ENCODE measurements at places on chromosomes 5 and 9. TPM values are rescaled to one million over a fixed set of nuclear protein-coding genes. Genes with fewer than 3 reads are reported as not detected.

- no peaks in the 10 kb centered on the region for H3K36me3 ChIP-seq
- DNase-seq: no peak
- no peak overlapping the region for H3K27ac ChIP-seq
- peaks cover 11% of the 10 kb centered on the region for H3K4me1 ChIP-seq
These were observed 17.0 kb downstream of the PLPP7 start for GRCh38 chr9:131306397-131307004.

PCDHGB1 gene
- total RNA-seq: not detected

MBLAC2 gene
- total RNA-seq: 4.9 TPM

- peaks cover 52% of the 10 kb centered on the region for H3K4me1 ChIP-seq
- DNase-seq: no peak
- peak overlapping the region; percentile 94 for H3K4me3 ChIP-seq
These were observed 1.3 kb downstream of the MED10 start for GRCh38 chr5:6376974-6377520.

DNA sequence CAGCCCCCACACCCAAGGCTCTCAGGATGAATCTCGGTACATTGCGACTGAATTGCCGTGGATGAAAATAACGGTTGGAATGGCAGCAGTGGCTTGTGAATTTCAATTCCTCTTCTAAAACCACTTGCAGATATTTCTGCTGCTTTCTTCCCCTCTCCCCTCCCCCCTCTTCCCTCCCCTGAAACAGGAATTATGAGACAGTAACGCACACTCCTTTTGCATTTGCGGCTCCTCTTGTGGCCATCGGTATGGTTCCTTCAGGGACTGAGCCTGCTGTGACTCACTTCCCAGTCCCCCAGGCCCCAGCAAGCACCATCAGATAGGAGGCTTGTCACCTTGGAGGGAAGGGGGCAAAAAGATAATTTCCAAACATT, 9.7 kb downstream of the DCANP1 start:
- H3K27me3 ChIP-seq: peaks cover 11% of the 10 kb centered on the region
- no peak overlapping the region for H3K4me3 ChIP-seq
- H3K36me3 ChIP-seq: no peaks in the 10 kb centered on the region

- no peaks in the 10 kb centered on the region for H3K27me3 ChIP-seq
- no peak overlapping the region for H3K4me3 ChIP-seq
- no peak for DNase-seq
- H3K4me1 ChIP-seq: peaks cover 21% of the 10 kb centered on the region
These were observed 35.9 kb downstream of the HRH2 start for GRCh38 chr5:175693741-175694140.

SLC6A18 gene
- total RNA-seq: not detected

SLC25A2 gene
- 0.50 TPM for total RNA-seq

DNA sequence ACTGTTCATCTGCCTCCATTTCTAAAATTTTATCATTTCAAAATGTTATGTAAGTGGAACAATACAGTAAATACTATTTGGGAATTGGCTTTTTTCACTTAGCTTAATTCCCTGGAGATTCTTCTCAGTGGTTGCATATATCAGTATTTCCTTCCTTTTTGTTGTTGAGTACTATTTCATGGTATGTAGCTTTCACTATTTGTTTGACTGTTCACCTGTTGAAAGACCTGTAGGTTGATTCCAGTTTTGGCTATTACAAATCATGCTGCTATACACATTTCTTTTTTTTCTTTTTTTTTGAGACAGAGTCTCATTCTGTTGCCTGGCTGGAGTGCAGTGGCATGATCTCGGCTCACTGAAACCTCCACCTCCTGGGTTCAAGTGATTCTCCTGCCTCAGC, 33.0 kb upstream of the PWWP2A start:
- peaks cover 8% of the 10 kb centered on the region for H3K4me1 ChIP-seq
- DNase-seq: no peak

GRCh38 chr5:127645300-127645726, 3.6 kb upstream of the CTXN3 start:
- H3K27me3 ChIP-seq: peaks cover 7% of the 10 kb centered on the region
- no peak overlapping the region for H3K4me3 ChIP-seq
- no peaks in the 10 kb centered on the region for H3K4me1 ChIP-seq
- no peaks in the 10 kb centered on the region for H3K36me3 ChIP-seq
- no peak overlapping the region for H3K27ac ChIP-seq

GABRA1 gene
- total RNA-seq: not detected

- no peak overlapping the region for H3K4me3 ChIP-seq
- H3K27me3 ChIP-seq: no peaks in the 10 kb centered on the region
- H3K27ac ChIP-seq: no peak overlapping the region
- no peak for DNase-seq
- H3K36me3 ChIP-seq: peaks cover 8% of the 10 kb centered on the region
These were observed 37.5 kb downstream of the CREBRF start for GRCh38 chr5:173093606-173094005.

MYOT gene
- not detected for total RNA-seq

Data from activated CD4-positive, alpha-beta memory T cell treated with anti-CD3 and anti-CD28 coated beads, Interleukin-2, amount 10 ng/mL, durations not matched to agents 7 days and 5 days (primary cell).